RCC 7860 (cell line): ENCODE measurements at places on chromosomes 2 and 18.

DNA sequence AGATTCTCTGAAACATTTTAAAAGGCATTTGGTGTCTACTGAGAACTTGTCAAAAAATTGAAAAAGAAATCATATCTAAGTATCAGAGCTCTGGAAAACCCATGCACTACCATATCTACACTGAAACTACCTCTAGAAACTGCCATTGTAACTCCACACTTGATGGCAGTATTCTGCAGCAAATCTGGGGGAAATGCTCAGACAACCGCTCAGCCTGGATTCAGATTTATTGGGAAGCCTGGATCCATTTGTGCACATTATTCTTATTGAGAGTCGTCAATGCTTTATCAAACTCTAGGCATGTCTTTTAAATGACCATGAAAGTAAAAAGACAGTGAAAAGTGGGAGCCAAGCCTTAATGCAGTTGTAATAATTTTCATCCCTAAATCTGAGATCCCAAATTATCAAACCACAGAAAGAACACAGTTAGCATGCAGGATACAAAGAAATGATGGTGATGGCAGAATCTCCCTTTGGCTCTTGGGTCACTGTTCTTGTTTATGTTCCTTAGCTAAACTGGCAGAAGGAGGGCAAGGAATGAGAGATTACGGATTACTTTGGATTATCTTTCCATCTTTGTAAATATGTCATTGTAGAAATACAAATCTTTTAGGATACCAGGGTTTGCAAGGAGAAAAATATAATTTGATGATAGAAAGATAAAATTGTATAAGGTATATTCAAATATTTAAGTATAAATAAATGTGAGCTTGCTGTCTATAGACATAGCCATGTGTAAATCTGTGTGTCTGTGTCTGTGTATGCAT lies 512.1 kb upstream of the SYT4 start:
- no peak for DNase-seq

- DNase-seq: no peak
Measured at GRCh38 chr2:45716915-45717314, 65.4 kb downstream of the PRKCE start.

DNA sequence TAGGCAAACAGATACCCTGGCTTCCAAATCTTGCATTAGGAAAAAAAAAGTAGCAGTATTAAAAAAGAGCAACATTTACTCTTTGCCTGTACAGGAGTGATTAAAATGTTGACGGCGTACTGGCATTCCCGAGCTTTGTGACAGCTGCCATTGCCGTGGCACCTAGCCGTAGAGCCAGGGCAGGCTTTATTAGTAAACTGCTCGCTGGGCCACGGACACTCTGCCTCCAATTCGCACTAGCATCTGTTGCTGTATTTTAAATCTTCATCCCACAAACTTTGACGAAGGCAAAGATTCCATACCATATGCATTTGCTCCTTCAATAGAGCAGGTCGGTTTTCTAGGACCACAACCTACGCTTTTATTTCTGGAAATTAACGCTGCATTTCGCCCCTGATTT lies 44.5 kb upstream of the EPHA4 start:
- DNase-seq: no peak

DNA sequence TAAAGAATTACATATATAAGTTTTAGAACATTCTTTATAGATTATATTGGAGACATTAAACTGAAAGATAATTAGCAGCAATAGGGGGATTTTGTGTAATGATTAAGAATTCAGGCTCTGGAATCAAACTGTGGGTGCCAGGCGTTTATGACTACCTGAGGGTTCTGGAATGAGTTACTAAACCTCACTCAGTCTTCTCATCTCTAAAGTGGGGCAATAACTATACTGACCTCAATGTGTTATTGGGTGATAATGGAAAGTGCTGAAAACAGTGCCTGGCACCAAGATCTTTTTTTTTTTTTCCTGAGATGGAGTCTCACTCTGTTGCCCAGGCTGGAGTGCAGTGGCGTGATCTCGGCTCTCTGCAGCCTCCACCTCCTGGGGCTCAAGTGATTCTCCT lies 7.2 kb downstream of the SERPINB8 start:
- DNase-seq: no peak

- DNase-seq: no peak
Measured at GRCh38 chr2:235212501-235213158, 260.8 kb downstream of the SH3BP4 start.

- DNase-seq: no peak
Measured at GRCh38 chr2:240986787-240987411, 11.5 kb upstream of the SNED1 start.

DNA sequence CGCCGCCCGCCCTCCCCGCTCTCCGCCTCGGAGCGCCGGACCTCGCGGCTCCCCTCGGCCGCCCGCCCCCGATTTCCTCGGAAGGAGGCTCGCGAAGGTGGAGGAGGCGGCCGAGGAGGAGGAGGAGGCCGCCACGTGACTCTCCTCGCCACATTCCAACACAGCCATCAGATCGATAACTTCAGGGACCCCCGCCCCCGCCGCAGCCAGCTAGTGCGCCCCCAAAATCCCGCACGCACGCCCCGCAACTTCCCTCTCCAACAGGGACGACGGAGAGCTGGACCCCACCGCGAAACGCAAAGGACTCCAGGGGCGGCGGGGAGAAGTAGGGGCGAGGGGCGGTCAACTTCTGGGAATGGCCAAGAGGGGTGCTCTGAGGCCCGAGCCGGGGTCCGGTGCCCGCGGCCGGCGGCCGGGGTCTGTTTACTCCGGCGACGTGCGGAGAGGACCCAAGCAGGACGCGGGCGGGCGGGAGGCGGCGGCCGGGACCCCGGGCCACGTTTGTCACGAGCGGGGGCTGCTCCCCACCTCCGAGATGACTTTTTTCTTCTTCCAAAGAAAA lies 2.0 kb downstream of the ZNF521 start:
- DNase-seq: no peak

DNA sequence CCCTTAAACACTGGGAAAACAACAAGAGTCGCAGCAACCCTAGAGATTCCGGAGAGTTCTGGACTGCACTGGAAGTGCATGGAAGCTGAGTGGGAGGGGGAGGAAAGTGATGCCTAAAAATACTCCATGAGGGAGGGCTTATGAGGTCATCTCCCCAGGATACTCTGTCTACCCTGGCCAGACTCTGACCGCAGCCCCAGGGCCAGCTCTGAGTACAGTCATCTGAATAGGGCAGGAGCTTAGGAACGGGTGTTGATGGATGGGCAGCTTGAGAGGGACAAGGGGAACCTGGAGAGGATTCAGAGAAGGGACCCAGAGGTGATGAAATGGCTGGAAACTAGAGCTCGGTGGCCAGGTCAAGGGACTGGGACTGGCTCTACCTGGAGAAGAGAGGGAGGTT lies 79.3 kb upstream of the IGFBP5 start:
- peak; percentile 96 for DNase-seq

DNA sequence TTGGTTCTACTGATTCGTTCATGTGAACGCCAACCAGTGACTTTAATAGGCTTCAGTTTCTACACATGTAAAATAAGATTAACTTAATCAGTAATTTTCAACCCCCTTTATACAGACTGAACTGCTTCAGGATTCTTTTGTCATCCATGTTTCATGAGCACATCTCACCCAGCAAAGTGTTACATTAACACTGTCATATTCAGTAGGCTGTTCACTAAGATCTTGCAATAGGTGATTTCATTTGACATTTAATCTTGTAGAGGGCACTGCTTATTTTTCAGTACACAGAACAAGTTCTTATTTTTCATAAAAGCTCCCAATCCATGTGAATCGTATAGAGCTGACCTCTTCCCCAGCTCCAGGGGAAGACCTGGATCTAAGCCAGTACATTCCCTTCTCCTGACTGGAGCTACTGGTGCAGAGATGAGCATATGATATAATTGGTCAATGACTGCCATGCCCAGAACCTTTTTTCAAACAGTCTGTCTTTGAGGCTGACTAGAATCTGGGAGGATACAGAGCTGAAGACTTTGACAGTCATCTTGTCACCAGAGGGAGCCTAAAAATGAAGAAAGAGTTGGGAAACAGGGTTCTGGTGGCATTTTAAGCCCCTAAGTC lies 72.2 kb upstream of the CHRNA1 start:
- DNase-seq: peak; percentile 90

DNA sequence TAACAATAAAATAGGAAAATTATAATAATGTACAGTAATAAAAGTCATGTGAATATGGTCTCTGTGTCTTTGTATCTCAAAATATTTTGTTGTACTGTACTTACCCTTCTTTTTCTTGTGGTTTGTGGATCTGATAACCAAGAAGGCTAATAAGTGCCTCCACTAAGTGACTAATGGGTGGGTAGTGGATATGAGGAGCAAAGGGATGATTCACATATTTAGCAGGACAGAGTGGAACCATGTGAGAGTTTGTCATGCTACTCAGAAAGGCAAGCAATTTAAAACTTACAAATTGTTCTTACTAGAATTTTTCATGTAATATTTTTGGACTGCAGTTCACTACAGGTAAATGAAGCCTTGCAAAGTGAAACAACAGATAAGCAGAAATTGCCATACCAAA lies 1241.2 kb upstream of the CDH2 start:
- peak; percentile 26 for DNase-seq

DNA sequence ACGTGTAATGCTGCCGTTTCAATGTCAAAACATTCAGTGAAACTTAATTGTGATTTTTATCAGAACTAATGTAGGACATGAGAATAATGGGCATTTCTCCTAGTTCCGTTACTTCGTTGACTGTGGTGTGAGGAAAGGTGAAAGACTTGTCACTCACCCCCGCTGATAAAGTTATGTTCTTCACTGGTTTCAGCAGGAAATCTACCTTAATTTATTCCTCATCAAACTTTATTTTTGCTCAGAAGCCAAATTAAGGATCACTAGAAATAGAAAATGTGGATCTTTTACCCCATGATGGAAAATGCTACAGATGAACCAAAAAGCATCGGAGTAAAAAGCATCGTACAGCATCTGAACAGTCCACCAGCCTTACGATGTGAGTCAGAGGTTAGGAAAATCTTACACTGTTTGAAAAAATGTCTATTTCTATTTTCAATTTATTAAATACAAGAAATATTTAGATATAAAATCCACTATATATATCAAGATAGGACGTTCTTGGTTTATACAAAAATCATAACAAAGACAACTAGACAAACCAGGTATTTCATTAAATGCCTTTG lies 1.0 kb upstream of the ROCK1 start:
- no peak for DNase-seq

DNA sequence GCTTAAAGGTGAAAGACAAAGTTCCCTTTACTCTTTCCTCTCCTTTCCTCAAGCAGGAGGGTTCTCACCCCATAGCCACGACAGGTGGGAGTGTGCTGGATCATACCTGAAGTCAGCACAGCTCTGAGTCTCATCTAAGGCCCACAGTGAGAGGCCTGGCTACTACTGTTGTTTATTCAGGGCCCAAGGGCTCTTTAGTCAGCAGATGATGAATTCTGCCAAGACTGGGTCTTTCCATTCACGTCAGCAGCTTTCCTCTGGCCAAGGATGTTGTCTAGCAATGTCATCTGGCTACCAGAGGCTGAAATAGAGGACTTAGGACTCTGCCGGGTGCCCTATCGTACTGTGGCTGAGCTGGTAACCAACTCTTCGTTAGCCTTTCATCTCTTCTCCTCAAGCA lies 308.4 kb upstream of the THUMPD2 start:
- DNase-seq: no peak

- DNase-seq: no peak
Measured at GRCh38 chr18:13390196-13390595, 171.6 kb downstream of the LDLRAD4 start.

GRCh38 chr2:70094171-70094977 lies 7.1 kb downstream of the PCBP1 start:
- DNase-seq: no peak

- DNase-seq: no peak
Measured at GRCh38 chr2:54651291-54651690, 72.2 kb upstream of the EML6 start.

DNA sequence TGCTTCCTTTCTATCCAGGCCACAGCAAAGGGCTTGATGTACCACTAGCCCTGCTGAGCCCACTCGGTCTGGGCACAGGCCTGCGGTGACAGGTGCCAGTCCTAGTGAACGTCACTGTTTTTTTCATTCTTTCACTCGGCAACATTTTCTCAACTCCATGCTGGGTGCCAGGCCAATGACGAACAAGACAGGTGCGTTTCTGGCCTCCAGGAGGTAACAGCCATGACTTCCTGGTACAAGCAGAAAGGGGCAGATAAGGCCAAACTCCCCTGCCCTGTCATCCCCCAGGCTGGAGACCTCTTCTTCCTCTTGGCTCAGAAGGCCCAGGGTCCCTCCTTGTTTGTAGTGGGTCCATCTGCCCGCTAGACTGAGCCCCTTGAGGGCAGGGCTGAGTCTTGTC lies 55.7 kb upstream of the OTOF start:
- DNase-seq: no peak

- DNase-seq: no peak
Measured at GRCh38 chr2:202267495-202267894, 1.9 kb downstream of the NOP58 start.

GRCh38 chr2:153604133-153604532 lies 125.6 kb upstream of the RPRM start:
- DNase-seq: no peak

- DNase-seq: no peak
Measured at GRCh38 chr2:236090027-236090382, 78.2 kb downstream of the GBX2 start.

DNA sequence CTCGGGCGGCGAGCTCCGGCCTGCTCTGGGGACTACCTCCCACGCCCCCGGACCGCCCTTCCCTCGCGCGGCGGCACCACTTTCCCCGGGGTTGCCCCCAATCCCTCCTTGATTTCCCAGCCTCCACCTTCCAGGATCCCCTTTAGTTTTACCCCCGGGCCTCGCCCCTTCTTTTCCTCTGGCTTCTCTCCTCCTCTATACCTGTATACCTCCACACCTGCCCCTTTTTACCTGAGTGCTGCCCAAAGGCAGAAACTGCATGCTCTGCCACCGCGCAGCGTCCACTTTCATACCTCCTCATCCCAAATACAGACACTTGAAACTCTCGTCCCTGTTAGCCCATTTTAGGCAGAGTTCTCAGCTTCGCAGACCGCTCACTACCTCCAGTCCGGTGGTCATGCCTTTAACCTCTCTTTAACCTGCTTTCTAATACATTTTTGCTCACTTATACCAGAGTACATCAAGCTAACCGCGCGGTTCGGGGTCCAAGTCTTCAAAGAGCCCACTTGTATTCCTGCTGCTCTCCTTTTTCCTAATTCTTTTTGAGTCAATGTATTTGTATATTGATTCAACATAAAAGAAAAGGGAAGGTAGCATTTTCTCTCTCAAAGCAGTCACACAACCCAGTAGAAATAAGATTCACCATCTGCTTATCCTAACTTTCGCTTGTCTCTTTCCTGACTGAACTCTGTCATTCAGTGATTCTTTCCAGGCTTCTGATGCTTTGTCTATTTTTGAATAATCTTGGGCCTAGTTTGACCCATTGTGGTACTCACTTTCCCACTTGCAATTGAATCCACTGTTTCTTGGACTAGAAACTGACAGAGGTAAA lies 901 bp downstream of the SPOPL start:
- no peak for DNase-seq

- no peak for DNase-seq
Measured at GRCh38 chr2:70658476-70658875, 104.8 kb upstream of the TGFA start.

- peak; percentile 8 for DNase-seq
Measured at GRCh38 chr2:204732019-204732418, 186.7 kb downstream of the PARD3B start.

GRCh38 chr2:188526701-188527100 lies 235.0 kb downstream of the GULP1 start:
- DNase-seq: no peak
